ENCODE measurements at places on chromosomes 1 and 21. TPM values are rescaled to one million over a fixed set of nuclear protein-coding genes. Genes with fewer than 3 reads are reported as not detected.

The DENND2C gene
- total RNA-seq: 0.30 TPM

The RHOC gene
- 74.7 TPM for total RNA-seq

The SH2D2A gene
- 453 TPM for total RNA-seq

The SH2D5 gene
- 0.05 TPM for total RNA-seq

The IVL gene
- total RNA-seq: not detected

The C1orf87 gene
- total RNA-seq: not detected

DNA sequence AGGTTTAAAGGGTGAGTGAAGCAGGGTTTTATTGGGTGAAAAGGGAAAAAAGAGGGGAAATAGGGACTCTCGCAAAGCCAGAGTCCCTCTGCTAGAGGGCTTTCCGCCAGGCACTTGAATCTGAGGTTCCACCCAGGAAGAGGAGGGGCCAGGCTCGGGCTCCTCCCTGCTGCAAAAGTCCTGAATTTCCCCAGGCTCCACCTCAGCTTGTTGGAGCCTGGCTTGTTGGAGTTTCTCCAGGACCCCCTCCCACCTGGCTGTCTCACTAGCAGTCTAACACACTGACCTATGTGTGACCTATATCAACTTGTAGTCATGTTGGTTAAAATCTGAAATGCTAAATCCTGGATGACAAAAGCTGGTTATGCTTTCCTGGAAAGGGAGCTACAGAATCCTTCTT, 25.5 kb downstream of the GBP2 start:
- DNase-seq: no peak

GRCh38 chr1:193185901-193186731, at the start of gene B3GALT2:
Gene B3GALT2, minus strand, starts transcription at chr1:193186613. Its CDS starts 5,051 bp downstream, at chr1:193181562.
- DNase-seq: no peak

DNA sequence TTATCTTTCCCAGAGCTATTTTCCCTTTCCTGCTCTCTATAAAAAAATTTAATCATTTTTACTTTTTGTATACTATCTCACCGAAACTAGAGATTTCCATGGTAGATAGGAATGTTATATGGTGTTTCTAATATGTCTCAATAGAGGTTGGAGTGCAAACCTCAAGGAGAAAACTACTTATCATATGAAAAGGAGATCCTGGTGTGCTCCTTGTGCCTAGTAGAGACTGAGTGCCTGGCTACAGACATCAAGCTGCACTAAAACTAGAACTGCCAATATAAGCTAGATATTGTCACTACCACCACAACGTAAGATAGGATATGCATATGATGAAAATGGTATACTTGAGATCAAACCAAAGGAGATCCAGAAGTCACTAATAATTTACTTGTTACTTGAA, 67.0 kb downstream of the RGS18 start:
- DNase-seq: no peak

- no peak for DNase-seq
Measured at GRCh38 chr1:19682257-19682656, 17.6 kb downstream of the HTR6 start.

DNA sequence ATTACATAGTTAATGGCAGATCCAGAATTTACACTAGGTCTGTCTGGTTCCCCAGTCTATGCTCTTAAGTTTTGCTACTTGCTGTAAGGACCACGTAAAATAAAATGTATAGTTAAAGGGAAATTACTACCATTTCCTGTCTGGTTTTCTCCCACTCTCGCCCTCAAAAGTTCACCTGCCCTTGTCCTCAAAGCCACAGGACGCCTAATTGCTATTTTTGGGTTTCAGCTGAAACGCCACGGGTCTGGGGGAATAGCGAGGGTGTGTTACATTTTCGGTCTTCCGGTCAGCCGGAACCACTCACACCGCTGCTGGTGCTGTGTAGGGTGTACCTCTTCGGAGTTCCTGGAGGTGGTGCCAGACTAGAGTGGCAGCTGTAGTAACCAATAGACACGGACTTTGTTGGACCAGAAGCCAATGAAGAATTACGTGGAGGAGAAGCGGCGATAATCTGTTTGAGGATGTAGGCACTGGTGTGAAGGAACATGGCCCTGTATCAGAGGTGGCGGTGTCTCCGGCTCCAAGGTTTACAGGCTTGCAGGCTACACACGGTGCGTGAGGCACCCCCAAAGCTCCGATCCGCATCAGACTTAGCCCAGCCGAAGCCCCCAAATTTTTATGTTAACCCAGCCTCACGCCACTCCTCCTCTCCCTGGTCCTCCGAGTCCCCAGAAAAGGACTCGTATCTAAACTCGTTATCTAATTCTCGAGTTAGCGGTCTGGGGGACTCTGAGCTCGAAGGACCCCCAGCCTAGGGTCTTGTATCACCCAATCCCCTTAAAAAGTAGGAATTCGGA, at the start of gene TARS2:
Gene TARS2, plus strand, starts transcription at position 454 of the 797 bp plus-strand sequence. Its CDS starts 32 bp downstream, at position 486.
- peak; percentile 95 for DNase-seq

DNA sequence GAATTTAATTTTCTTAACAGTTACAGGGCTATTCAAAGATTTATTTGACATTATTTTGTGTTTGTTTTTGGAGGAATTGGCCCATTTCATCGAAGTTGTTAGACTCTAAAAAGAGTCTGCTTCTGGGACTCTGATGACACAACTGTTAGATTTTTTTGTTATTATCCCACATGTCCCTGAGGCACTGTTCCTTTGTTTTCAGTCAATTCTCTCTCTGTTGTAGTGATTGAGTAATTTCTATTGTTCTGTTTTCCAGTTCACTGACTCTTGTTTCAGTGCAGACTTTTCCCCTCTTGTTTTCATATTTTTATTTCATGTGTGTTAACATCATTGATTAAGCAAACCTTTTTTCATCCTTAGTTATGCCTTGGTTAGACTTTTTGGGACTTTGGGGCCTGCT, 325.0 kb downstream of the ZNF326 start:
- no peak for DNase-seq

DNA sequence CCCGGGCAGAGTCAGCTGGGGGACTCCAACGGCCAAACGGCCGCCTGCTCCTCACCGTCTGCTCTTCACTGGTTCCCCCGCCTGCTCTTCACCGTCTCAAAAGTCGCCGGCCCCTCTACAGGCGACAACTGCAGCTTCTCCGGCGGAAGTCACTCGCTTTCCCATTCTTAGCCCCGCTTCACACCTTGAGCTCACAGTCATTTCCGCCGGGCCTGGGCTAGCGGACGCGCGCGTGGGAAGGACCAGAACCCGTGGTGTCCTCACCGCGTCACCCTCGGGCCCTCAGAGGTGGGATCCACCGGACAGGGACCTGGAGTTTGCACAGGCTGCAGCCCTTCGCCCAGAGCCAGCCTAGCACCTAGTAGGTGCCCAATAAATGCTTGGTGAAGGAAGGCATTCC, 27.9 kb upstream of the HJV start:
- no peak for DNase-seq

DNA sequence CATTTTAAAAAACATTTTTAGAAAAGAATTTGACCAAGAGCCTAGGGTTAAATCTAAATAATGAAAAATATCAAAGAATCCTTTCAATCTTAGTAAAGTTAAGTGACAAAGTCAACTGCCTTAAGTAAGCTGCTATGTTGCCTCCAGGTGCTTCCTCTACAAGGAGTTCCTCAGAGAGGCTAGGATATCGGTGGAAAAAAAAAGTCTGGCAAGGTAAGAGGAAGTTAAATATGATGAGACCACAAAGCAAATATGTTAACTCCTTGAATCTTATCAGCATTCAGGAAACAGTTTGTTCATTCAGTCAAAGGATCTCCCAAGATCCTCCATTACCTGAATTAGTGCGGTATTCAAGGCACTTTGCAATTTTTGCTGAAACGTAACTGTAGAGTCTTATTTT, 563.5 kb downstream of the PTPRC start:
- DNase-seq: no peak

- no peak for DNase-seq
Measured at GRCh38 chr1:179871940-179872339, 5.7 kb downstream of the TOR1AIP2 start.

- DNase-seq: no peak
Measured at GRCh38 chr1:35726450-35727433, 8.1 kb upstream of the C1orf216 start.

GRCh38 chr1:198491028-198491427, 49.5 kb downstream of the ATP6V1G3 start:
- DNase-seq: no peak

DNA sequence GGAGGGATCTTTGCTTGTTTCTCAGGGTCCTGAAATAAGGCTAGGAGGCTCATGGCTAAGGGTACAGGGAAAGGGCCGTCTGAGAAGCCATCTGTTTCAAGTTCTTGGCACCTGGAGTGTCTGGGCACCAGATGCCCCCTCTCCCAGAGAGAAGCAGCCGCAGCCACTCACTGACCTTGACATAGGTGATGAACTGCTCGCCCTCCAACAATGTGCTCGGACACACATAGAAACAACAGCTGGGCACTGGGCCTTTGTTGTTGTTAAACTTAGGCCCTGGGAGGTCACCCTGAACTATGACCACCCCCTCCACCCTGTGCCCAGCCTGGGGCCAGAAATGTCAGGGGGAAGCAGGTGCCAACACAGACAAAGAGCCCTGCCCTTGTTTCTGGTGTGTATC, 9.2 kb upstream of the TNNI1 start:
- no peak for DNase-seq

DNA sequence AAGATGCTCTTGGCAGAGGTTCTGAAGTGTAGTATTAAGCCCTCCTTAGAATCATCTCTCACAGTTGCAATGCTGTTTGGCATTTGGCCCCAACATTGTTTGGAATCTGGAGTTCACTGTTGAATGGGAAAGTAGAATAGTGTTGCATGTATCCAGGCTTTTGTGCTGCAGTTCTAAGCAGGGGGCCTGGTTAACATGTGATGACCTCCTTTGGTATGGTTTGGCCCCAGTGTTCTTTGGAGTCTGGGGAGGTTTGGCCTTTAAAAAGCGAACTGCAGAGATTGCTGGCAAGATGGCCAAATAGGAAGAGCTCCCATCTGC, 61.8 kb upstream of the PLD5 start:
- no peak for DNase-seq

GRCh38 chr1:210061992-210062391, 124.0 kb downstream of the SYT14 start:
- DNase-seq: no peak

DNA sequence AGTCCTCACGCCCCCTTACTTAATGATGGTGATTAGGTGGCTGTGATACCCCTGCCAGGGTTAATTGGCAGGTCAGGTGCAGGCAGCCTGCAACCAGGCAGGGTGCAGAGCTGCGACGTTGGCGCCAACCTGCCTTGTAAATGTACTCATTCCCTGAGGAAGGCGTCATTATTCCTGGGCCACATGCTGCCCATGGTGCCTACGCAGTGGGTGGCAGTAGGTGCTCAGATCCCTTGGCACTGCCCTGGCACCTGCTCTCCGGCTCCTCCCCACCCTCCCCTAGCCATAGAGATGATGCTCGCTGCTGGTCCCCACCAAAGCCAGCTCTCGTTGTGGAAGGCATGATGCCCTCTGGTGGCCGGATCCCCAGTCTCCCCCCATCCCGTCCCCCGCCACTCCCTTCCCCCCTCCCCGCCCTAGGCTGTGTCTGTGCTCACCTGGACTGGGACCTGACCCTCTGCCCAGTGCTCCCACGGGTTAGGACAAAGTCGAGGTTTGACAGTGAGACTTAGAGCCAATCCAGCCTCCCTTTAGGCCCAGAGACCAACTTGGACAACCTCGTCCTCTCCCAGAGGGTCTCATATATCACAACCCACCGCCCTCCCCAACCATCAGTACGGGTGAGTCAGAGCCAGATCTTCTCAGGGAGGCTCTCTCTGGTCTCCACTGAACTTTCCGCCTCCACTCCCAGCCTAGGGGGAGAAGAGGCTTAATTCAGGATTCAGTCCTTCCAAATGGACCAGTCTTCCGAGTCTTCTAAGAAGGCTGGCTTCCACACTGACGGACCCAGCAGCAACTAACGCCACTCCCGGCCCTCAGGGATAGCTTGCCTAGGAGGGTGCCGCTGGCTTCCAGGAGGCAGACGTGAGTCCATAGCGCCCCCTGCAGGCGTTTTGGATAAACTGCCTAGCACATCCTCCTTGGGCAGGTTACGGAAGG, 5.7 kb downstream of the KRTCAP2 start:
- peak; percentile 77 for DNase-seq

DNA sequence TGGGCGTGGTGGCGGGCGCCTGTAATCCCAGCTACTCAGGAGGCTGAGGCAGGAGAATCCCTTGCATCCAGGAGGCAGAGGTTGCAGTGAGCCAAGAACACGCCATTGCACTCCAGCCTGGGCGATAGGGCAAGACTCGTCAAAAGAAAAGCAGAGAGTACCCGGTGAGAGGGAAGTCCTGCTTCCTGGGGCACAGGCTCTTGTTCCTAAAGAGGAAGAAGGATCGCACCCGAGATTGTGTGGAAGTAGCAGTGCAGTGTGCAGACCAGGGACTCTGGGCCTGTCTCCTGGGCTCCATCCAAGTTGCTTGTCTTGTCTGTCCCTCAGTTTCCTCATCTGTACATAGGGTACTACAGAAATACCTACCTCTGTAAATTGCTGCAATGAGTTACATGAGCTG, 29.6 kb downstream of the NBPF3 start:
- no peak for DNase-seq

DNA sequence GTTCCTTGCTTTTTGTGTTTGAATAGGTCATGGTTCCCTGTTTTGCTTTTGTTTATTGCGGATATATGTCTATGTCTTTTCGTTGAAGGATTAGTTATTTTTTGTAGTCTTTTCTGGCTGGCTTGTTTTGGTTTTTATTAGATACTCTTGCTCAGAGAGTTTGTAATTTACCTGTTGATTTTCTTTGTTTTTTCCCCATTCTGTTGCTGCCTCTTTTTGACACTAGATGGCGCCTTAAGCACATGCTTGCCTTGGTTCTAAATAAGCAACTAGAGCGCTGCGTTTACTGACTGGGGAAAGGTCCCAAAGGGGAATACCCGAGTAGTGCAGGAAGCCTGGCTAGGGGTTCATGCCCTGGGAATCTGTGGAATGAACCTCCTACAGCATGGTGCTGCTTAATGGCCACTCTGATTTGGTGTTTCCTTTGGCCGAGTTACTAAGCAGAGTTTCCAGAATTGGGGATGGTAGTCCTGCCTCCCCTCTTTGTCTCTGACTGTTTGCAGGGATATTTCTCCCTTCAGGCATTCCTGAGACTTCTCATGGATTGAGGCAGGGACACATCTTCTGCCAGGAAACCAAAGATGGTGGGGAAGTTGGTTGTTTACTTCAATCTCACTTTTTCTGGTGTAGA, 143.2 kb downstream of the PTPRU start:
- no peak for DNase-seq

GRCh38 chr1:111481387-111482221, 7.8 kb downstream of the C1orf162 start:
- DNase-seq: peak; percentile 42

- DNase-seq: no peak
Measured at GRCh38 chr1:41649396-41650027, 165.0 kb upstream of the EDN2 start.

DNA sequence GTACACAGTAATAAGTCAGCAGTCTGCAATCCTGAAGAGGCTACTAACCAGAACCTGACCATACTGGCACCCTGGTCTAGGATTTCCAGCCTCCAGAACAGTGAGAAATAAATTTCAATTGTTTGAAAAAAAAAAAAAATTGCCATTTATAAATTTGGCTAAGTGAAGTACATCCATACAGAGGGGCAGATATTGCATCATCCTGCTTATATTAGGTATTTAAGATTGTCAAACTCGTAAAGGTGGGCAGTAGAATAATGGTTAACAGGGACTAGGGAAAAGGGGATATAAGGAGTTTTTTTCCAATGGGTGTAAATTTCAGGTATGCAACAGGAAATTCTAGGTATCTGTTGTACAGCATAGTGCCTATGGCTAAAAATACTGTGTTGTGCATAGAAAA, 1250.9 kb downstream of the BRINP3 start:
- no peak for DNase-seq

- DNase-seq: no peak
Measured at GRCh38 chr1:242477944-242478343, 46.6 kb downstream of the PLD5 start.

Data from activated T-helper 2 cell treated with anti-CD3 and anti-CD28 coated beads, Interferon-gamma antibody, Interleukin-2, Interleukin-4, amounts not matched to agents 10 μg/mL and 5 μg/mL and 100 μg/mL, durations not matched to agents 14 hours and 24 hours and 36 hours (primary cell).